DMS79 (cell line): ENCODE measurements at places on chromosomes 4 and X.
A peak's percentile ranks its signal among the peaks of the same experiment; 100 is the strongest.

DNA sequence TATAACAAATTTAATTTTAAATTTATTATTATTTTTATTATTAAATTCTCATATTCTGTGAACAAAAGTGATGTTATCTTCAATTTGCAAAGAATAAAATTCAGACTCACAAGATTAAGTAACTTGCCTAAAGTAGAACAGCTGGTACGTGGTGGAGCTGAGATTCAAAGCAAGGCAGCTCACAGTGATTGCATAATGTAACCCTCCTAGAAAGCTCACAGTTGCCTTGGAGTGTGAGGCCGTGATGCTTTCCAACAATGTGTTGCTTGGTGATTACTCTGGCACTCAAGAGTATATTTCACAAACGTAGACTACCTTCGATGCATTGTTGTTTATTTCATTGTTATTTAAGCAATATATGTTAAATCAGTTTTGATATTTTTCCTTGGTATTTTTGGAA is 1039.2 kb upstream of the PABPC4L start:
- DNase-seq: no peak

DNA sequence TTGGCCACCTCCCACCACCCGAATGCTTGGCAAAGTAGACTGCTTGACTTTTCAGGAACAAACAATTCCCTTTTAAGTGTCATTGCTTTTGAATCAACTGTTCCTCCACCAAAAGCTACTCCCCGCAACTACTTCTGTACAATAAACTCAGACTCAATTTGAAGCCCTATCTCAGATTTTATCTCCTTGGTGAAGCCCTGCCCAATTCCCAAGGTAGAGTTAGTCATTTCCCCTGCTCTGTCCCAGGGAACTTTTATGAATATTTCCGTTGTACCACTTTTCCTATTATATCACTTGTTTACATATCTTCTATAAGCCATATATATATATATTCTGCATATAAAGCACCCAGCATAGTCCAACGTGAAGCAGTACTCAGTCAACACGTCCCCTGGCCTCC is 102.8 kb downstream of the C4orf51 start:
- no peak for DNase-seq

GRCh38 chr4:104942990-104943743 is 203.5 kb upstream of the TET2 start:
- DNase-seq: no peak

GRCh38 chr4:89119836-89120235 is 8.5 kb downstream of the TIGD2 start:
- DNase-seq: no peak

GRCh38 chr4:41148931-41149330 is 65.4 kb downstream of the APBB2 start:
- DNase-seq: no peak

- no peak for DNase-seq
Measured at GRCh38 chr4:139535871-139536234, 20.2 kb downstream of the SETD7 start.

GRCh38 chrX:14779580-14779979 is 93.3 kb downstream of the FANCB start:
- no peak for DNase-seq

DNA sequence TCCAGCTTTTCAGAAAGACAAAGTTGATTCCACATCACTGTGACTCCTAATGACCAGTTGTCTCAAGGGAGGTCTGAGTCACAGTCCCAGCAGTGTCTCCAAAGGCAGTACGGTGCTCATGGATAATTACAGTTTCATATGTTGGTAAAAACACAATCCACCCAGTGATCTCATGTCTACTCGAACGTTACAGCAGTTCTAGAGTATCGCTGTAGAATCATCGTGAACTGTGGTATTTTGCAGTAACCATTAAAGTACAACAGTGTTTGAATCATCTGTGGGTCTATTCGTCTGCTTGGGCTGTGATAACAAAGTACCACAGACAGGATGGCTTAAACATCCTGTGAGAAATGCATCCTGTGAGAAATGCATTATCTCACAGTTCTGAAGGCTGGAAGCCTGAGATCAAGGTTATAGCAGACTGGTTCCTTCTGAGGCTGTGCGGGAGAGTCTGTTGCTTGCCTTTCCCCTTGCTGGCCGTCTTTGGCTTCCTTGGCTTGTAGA is 121.1 kb upstream of the SORBS2 start:
- DNase-seq: no peak

- no peak for DNase-seq
Measured at GRCh38 chr4:173403051-173403450, 4.1 kb upstream of the SCRG1 start.

GRCh38 chrX:22135171-22135711 is 103.1 kb downstream of the PHEX start:
- no peak for DNase-seq

DNA sequence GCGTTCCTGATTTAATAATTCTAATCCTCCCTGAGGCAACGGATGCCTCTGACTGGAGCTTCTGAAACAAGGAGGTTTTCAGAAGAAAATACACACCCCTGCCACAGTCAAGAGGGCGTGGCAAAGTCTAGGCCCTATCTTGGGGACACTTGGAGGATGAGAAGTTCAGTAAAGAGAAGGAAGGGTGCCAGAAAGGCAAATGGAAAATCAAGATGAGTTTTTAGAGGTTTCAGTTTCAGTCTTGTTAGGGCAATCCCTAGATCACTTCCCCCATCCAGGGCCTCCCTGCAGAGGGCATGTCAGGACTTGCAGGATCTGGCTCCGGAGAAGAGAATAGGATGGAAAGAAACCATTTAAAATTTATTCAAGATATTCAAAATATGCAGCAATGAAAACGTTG is 28.5 kb upstream of the FGF2 start:
- DNase-seq: peak; percentile 43

DNA sequence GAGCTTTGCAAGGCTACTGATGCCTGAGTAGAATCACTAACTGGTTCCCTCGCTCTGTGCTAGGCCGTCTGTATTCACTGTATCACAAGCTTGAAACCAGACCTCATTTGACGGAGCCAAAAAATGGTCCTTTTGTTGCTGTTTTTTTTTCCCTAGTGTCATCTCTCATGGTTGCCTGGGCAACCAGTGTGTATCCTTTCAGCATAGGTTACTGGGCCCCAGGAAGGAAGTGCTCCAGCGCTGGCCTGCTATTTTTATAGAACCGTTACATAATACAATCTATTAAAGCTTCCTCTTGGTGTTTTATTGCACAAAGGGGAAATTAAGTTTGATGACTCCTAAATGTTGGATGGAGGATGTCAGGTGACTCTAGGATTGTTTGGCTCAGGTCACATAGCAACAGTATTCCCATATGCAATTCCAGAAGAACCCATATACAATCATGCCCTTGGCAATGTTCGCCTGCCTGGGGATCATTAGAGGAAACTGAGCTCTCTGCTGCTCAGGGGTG is 220.4 kb downstream of the SPRY1 start:
- no peak for DNase-seq

- no peak for DNase-seq
Measured at GRCh38 chr4:149700272-149700671, 115.4 kb downstream of the IQCM start.

DNA sequence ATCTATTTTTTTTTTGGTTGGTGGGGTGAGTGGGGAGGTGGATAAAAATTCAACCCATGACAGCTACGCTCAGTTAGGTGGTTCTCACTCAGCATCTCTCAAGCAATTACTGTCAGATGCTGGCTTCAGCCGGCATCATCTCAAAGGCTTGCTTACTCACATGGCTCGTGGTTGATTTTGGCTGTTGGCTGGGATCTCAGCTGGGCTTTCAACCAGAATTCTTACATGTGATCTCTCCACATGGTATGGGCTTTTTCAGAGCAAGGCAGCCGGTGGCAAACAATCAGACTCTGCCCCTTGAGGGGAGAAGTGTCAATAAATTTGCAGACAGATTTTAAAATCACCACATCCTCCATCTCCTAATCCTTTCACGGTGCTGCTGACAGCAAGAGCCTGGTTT is 47.2 kb downstream of the SLC34A2 start:
- DNase-seq: peak; percentile 39

GRCh38 chr4:52012651-52013050 is 7.5 kb downstream of the LRRC66 start:
- DNase-seq: no peak

- no peak for DNase-seq
Measured at GRCh38 chrX:12488771-12489170, 302.4 kb upstream of the PRPS2 start.

- DNase-seq: no peak
Measured at GRCh38 chrX:44954562-44954961, 81.6 kb downstream of the KDM6A start.

GRCh38 chrX:118627084-118627758 is 100.2 kb upstream of the IL13RA1 start:
- no peak for DNase-seq

DNA sequence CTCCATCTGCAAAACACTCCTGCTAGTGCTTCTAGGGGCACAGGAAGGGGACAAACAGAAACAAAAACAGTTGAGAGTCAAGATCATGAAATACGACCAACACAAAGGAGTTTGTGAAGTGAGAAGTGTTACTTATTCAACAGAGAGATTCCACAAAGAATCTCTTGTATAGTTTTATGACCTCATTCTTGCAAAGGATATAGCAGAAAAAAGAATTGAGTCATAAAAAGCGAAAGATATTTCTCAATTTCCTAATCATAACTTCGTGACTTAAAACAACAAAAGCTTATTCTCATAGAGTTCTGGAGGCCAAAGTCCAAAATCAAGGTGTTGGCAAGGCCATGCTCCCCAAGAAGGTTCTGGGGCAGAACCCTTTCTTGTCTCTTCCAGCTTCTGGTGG is 40.7 kb downstream of the TIGD4 start:
- DNase-seq: no peak

- DNase-seq: no peak
Measured at GRCh38 chrX:21758488-21758887, 572 bp upstream of the SMPX start.

DNA sequence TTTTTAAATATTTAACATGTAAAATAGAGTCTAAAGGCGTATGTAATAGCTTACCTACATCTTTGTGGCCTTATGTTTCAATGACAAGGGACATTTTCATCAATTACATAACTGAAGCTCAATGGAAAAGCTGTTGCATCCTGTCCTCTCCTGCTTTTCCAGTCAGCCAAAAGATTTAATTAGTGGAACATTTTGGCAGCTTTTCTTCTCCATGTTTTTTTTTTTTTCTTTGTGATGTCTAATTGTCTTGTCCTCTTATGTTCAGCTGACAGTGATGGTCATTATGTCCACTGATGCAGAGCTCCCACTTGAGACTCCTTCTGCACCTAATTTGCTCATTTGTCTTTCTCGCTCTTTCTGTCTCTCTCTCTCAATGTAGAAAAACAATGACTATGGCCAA is 422.2 kb downstream of the GABRG1 start:
- DNase-seq: no peak

DNA sequence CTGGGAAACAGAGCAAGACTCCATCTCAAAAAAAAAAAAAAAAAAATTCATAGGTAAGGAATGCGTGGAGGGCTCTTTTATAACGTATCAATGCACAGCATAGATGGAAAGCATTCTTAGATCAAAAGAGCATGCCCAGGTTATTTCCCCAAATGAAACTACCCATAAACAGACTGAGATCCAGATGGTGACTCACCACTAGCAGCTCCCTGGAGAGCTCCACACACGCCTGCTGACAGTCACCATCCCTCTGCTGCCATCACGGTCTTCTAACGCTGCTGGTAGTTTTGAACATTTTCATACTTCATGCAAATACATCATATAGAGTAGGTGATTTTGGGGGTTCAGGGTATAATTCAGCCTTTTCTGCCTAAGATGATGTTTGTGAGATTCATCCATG is 136.9 kb downstream of the ASMT start:
- DNase-seq: no peak

DNA sequence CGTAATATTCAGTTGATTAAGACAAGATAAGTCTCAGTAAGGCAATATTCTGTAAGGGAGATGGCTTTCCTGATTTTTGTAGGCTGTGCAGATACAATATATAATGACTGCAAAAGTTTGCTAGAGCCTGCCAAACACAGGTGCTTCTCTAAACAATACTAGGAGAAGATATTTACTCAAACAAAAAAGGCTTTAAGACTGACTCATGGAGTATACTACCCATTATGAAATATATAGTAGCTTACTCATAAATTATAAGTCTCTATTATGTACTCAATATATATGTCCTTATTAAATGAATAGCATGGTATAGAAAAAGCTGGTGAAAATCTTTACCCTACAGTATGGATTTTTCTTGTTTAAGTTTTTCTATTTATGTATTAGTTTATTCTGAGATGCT is 93.2 kb upstream of the IL15 start:
- DNase-seq: no peak

DNA sequence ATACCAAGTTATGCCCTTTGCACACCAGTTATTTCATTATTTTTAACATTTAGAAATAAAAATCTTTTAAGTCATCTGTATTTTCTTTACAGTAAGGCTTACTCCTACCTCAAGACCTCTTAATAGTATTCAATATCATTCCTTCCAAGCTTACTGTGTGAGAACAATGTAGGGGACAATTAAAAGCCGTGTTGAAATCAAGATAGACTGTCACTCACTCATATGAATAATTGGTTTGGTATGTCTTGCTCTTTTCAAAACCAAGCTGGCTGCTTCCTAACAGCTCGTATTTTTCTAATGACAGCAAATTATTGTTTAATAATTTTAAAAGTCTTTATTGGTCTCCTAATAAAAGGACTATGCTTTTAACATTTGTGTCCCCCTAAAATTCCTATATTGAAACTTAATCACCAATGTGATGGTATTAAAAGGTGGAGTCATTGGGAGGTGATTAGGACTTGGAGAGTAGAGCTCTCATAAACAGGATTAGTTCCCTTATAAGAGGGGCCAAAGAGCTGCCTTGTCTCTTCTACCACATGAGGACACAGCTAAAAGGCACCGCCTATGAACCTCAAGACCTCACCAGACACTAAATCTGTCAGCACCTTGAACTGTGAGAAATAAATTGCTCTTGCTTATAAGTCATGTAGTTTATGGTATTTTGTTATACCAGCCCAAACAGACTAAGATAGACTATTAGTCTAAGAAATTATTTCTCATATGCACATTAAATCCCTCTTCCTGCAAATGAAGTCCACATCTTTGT is 4.1 kb downstream of the ABCB7 start:
- no peak for DNase-seq

DNA sequence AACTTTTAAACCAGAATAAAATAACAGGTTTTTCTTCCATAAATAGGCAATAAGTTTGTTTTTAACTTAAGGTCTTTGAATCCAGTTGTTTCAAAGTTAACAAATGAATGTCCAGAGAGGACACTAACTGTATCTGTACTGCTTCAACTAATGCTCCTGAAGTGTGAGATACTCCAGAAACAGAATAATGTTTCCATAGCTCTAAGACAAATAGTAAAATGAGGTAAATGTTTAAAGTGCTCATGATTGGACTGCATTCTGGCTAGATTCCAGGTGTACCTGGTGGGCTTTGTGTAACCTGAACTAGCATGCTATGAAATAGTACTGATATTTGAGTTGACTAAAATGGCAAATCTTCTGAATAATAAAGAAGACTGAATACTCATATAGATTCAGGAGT is 51.7 kb downstream of the METTL14 start:
- DNase-seq: no peak

- no peak for DNase-seq
Measured at GRCh38 chrX:110015032-110015431, 12.1 kb downstream of the TMEM164 start.
